Nasal cavity respiratory epithelium epithelial cell of viscerocranial mucosa (primary cell): ENCODE measurements at places on chromosomes 5 and 9. TPM values are rescaled to one million over a fixed set of nuclear protein-coding genes. Genes with fewer than 3 reads are reported as not detected.

The GADD45G gene
- 0.43 TPM in 1 of 2 replicates, not detected in the other for total RNA-seq

The FOXD4 gene
- total RNA-seq: under 0.01 and 0.36 TPM in 2 replicates

The SLCO4C1 gene
- total RNA-seq: under 0.01 and 0.71 TPM in 2 replicates

The EXD3 gene
- 6.5 and 10.6 TPM in 2 replicates for total RNA-seq

The CCDC180 gene
- under 0.01 TPM in 2 replicates for total RNA-seq

The MPDZ gene
- total RNA-seq: 6.2 and 30.1 TPM in 2 replicates

The PMPCA gene
- 40.7 and 44.9 TPM in 2 replicates for total RNA-seq

The TSLP gene
- 1.2 and 1.4 TPM in 2 replicates for total RNA-seq

The CEP72 gene
- 4.1 and 7.3 TPM in 2 replicates for total RNA-seq

The FRRS1L gene
- total RNA-seq: 0.07 TPM in 1 of 2 replicates, not detected in the other
